ENCODE measurements at places on chromosomes 4 and X.

DNA sequence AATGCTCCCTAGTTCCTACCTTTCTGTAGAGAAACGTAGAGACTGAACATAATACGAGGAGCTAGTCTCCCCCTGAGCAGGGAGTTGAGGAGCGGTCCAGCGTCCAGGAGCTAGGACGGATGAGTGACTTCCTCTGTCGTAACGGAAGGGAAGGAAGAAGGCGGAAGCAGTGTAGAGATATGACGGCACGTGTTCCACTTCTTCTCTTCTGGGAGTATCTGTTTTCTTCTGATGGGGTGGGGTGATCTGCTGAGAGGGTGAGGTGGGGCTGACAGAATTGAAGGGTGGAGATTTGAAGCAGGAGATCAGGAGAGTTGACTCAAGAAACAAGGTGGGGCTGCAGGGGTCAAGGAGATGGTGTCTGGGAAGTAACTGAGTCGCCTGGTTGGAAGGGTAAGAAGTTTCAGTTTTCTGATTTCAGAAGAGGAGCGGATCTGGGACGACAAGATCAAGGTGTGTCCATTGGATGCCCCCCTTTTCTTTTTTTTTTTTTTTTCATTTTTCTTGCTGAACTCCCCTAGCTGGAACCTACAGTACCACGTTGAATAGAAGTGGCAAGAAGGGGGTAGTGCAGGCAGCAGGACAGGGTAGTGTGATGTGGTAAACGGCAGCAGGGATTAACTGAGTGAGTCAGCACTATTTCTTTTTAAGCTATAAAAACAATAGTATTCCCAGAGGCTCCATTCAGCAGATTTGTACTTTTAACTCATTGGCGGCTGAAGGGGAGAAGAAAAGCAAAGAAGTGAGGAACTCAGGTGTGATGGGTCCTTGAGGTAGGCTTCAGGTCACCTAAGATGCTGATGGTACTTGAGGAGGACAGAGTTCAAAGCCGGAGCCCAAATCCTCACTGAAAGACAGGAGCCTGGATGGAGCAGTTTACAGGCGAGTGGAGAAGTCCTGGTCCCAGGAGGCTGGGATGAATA is 50.8 kb upstream of the SETD7 start:
- no peak for DNase-seq

GRCh38 chr4:110821186-110821585 is 198.3 kb upstream of the PITX2 start:
- DNase-seq: no peak

- no peak for DNase-seq
Observed at GRCh38 chr4:78484574-78484973, 67.0 kb upstream of the ANXA3 start.

DNA sequence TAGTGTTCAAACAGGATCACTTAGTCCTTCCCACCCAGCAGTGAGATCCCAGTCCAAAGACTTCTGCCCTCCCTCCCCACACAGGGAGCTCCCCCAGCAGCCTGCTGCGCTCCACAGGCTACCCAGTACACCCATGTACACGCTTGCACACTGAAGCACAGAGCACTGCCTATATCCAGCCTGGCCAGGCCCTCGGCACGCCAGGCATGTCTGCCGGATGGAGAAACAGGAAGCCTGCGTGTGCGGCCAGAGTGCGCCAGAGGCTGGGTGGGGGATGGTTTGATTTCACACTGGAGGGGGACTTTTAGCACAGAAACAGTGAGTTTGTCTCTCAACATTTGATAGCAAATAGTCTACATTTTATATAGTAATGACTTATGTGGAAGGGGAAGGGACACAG is 833.5 kb upstream of the IGFBP7 start:
- no peak for DNase-seq

DNA sequence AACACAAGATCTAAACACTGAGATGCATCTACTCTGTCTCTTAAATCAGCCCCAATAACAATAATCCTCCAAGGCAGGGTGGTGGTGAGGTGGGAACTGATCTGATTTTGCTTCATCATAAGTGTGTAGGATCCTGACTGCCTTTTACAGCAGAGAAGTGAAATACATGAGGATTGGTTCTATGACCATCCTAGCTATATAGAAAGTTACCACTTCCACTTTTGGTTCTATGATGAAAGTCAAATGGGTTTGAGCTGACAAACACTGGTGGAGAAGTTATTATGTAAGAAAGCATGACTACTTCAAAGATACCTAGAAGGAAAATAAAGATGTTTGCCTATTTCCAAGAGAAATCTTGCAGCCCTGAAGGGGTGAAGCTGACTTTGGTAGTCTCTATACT is 181.6 kb downstream of the NKX6-1 start:
- DNase-seq: no peak

DNA sequence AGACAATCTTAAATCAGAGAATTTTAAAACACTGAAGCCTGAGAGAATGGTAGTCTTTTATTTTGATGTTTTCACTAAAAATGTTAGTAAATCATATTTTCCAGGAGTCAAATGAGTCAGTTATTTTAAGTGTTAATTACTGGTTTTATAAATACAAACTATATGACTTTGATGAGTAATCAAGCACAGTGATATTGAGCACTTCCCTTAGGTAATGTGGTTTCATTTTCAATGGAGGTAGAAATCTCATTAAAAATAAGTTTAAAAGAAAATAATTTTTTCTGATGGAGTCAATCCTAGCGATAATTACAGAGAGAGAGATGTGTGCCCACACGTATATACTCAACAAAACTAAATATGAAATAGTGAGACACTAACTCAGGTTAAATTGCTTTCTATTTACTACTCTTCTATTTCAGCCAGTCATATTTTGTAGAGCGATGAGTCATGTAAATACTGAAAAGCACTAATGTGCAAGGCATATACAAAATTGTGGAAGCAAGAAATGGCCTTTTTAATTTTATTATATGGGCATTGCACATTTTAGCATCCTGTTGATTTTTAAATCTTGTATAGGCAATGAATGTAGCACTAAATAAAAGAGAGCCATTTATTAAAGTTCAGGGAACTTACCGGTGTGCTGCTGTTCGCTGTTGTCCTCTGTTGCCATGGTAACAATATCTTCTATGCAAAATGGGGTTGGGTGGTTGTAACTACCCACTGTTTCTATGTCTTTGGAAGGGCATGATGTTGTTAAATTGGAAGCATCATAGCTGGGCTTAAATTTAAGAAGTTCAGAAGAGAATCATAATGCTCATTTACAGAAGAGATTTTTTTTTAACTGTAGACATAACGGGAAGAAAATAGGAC is 513.7 kb downstream of the TLL1 start:
- no peak for DNase-seq

DNA sequence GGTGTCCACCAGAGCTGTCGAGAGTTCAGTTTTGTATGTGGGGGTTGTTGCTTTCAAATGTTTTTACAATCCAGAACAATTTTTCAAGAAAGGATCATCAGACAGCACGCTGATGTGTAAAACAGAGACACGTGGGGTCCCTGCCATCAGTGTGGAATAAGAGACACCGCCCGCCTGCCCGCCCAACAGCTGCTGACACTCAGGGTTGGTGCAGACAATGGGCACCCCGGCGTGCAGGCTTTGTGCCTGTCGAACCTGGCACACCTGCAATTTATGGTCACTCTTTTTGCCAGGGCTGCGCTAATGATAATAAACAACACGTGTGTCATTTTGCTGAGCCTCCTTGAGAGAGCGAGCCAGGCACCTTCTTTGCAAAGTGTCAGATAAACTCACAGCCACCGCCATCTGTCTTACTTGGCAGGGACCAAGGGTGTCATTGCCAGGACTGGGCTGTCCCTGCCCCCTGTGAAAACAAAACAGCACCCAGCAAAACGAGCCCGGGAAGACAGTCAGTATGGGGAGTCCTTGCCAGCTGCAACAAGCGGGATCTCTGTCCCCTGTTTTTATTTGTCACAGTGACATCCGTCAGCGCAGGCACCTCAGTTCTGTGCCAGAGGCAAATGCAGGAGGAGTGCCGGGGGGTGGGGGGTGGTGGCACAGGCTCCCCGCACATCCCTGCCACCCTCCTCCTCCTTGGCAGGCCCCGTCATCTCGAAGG is 69.1 kb downstream of the PSAPL1 start:
- no peak for DNase-seq

DNA sequence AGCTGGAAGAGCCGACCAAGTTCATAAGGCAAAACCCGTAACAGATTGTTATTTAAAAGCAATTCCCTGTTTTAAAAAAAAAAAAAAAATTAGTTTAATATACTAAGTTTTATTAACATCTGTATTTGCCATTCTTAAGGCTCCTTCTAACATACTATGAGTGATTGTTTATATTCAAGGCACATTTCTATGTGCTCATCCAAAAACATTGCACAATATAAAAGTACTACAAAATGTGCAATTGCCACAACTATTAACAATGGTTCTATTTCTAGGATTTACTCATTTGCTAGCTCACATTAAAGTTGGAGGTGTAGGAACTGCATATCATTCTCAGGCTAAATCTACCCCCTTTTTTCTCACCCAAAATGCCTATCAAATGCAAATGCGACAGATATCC is 46.1 kb downstream of the CNOT6L start:
- no peak for DNase-seq

DNA sequence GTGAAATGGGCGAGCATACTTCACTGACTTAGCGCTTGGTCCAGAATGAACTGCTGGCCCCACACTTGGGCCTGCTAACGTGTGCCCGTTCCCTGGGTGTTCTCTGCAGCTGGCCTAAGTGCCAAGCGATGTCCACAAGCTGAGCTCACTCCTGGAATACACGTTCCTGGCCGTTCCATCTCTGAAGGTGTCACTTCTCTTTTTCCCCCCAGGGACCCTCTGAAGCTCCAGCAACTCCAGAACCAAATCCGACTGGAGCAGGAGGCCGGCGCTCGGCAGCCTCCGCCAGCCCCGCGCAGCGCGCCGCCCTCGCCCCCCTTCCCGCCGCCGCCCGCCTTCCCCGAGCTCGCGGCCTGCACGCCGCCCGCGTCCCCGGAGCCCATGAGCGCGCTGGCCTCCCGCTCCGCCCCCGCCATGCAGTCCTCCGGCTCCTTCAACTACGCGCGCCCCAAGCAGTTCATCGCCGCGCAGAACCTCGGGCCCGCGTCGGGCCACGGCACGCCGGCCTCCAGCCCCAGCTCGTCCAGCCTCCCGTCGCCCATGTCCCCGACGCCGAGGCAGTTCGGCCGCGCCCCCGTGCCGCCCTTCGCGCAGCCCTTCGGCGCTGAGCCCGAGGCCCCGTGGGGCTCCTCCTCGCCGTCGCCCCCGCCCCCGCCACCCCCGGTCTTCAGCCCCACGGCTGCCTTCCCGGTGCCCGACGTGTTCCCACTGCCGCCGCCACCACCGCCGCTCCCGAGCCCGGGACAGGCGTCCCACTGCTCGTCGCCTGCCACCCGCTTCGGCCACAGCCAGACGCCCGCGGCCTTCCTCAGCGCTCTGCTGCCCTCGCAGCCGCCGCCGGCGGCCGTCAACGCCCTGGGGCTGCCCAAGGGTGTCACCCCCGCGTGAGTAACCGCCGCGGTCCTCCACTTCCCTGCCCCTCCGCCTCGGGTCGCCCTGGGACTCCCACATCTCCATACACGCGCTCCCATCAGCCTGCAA is 132.3 kb downstream of the CBR4 start:
- no peak for DNase-seq

DNA sequence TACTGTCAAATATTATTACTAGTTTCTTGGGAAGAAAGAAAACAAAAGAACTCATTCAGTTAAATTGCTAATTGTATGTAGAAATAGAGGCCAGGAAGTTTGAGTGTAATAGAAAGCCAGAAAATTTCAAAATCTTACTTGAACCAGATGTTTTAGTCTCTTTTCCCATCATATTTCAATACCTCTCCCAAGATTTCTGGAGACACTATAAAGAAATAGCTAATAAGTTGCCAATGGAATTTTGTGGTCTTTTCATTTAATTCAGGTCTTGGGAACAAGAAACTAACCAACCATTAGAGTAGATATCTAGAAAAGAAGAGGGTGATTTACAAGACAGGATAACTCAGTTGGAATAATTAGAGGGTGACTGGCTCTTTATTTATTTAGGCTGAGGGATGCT is 112.2 kb downstream of the AGTR2 start:
- no peak for DNase-seq

GRCh38 chr4:26325191-26325590 is 4.4 kb downstream of the RBPJ start:
- DNase-seq: no peak

DNA sequence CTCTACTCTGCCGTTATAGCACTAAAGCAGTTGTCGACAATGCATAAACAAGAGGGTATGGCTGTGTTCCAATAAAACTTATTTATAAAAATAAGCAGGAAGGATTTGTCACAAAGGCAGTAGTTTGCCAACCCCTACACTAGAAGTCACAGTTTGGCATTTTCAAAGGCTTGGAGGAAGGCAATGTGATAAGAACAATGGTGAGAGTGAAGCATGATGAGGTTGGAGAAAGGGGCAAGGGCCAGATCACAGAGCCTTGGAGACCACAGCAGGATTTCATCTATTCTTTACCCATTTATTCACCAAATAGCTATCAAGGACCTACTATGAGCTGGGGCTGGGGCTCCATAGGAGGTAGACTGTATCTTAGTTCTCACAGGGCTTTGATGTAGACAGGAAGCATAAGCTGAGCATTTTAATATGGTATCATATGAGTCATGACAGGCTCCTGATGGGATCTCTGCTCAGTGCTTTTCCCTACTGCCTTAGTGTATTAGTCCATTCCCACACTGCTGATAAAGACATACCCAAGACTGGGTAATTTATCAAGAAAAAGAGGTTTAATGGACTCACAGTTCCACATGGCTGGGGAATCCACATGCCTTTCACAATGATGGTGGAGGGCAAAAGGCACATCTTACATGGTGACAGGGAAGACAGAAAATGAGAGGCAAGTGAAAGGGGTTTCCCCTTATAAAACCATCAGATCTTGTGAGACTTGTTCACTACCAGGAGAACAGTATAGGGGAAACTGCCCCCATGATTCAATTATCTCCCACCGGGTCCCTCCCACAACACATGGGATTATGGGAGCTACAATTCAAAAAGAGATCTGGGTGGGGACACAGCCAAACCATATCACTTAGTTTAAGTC is 58.9 kb downstream of the PPM1K start:
- DNase-seq: no peak

DNA sequence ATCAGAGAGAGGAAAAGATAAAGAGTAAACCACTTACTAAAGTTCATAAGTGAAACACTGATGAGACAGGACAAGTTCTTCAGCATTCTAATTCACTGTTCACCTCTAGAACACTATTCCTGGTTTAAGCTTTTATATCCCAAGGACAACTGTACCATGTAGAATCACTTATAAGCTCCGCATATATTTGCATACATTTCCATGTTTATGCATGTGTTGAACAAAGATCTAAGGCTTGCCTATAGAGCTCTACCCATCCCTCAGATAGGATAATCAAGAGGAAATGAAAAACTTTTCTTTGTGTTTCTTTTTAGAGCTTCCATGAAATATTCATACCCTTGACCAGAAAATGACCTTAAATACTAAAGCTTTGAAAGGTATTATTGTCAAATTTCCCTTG is 156.9 kb upstream of the BMP3 start:
- DNase-seq: no peak

Data from activated T-helper 2 cell treated with anti-CD3 and anti-CD28 coated beads, Interferon-gamma antibody, Interleukin-2, Interleukin-4, amounts not matched to agents 10 μg/mL and 5 μg/mL and 100 μg/mL, durations not matched to agents 14 hours and 24 hours and 36 hours (primary cell).